ENCODE measurements at places on chromosomes 2 and 18. TPM values are rescaled to one million over a fixed set of nuclear protein-coding genes. Genes with fewer than 3 reads are reported as not detected.

DNA sequence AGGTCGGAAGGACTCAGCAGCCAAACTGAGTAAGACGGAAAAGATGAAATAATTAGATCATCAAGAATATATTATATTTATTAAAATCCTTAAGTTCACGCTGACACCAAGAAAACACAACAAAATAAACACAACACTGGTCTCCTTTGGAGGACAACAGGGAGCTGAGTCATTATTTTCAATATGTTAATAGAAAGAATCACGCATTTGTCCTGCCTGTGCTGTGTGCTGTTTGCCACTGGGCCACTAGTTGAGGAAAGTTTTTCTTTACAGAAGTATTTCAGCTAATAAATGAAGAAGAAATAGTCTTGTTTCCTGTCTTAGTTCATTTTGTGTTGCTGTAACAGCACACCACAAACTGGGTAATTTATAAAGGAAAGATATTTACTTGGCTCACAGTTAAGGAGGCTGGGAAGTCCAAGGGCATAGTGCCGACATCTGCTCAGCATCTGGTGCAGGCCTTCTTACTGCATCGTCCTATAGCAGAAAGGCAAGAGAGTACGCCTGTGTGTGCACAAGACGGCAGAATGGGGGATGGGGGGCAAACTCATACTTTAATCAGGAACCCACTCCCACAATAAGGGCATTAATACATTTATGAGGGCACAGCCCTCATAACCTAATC lies 88.0 kb downstream of the TCF7L1 start:
- DNase-seq, result peak; percentile 70

DNA sequence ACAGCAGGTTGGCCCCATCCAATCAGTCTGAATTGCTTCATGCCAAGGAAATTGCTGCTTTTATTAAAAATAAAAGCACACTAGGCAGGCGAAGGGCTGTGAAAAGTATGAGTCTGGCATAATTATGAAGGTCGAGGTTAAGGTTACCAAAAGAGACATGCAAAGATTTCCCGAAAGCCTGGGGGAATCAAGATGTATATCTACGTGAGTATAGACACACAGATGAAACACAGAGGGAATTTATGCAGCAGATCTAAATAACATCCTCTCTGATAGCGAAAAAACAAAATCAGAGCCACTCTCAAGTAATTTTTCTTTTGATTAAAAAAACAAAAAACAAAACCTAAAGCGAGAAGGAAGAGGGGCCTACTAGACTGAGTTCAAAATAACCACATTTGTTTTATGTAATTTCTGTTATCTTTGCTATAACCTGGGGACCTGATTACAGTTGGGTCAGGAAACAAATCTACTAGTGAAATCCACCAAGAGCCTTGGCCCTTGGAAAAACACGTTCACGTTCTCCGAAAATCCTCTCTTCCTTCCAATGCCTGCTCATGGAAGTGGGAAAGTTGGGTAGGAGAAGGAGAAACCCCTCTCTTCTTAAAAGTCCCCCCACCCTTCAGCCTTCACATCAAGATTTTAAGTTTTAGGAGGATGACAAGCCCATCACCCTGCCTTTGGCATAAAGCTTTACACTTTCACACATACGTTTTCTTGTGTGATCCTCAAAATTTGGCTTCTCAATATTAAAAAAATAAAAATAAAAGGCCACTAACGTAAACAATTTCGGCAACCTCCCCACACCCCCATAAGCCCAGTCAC lies 1.4 kb downstream of the AAK1 start:
- no peak for DNase-seq

GRCh38 chr2:11393711-11394236 lies 49.3 kb upstream of the ROCK2 start:
- no peak for DNase-seq

DNA sequence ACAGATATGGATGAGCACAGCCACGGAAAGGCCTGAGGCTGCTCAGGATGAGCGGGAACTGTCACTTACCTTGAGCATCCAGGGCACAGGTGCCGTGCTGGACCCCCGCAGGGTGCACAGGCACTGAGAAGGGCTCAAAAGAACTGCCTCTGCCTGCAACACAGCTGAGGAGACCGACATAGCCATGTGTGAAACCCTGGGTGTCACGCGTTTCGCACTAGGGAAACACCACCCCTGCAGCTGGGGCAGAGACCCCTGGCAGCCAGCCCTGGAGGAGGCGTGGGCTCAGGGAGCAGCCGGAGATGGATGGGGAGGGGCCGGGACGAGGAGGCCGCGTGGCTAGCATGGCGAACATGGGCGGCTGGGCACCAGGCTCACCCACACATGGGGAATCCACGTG lies 228.9 kb downstream of the EIPR1 start:
- no peak for DNase-seq

DNA sequence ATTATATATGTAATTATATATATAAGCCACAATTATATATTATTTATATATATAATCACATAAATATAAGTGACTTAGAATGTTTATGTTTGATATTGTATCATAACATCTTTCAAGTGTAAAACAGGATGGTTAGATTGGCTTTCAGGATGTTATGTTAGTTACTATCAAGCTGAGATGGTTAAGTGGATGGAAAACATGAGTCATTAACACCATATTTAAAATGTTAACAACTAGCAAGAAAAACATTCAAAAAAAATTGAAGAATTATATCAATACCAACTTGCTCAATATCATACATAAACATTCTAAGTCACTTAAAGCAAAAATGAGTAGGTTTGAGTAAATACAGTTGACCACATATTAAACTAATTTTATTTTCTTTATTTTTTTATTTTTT lies 21.8 kb upstream of the RAB27B start:
- no peak for DNase-seq

Gene LCT
- not detected for total RNA-seq

Gene POMC
- total RNA-seq, result 9.2 TPM

- no peak for DNase-seq
Observed at GRCh38 chr18:23837591-23837990, 148.3 kb downstream of the LAMA3 start.

DNA sequence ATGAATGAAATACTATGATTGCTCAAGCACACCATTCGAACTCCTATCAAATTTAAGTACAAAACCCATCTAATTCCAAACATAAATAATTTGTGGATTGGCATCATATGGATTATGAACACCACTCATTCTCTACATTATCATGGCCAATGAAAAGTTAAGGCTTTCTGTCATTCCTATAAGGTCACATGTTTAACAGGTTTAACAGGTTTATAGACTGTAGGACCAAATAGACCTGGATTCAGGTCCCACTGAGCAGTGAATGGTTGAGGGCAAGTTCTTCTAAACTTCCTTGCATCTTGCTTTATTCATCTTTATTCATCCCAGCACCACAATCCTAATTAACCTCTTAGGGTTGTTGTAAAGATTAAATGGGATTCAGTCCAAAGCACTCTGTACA lies 33.4 kb downstream of the FBXO36 start:
- DNase-seq, result no peak

DNA sequence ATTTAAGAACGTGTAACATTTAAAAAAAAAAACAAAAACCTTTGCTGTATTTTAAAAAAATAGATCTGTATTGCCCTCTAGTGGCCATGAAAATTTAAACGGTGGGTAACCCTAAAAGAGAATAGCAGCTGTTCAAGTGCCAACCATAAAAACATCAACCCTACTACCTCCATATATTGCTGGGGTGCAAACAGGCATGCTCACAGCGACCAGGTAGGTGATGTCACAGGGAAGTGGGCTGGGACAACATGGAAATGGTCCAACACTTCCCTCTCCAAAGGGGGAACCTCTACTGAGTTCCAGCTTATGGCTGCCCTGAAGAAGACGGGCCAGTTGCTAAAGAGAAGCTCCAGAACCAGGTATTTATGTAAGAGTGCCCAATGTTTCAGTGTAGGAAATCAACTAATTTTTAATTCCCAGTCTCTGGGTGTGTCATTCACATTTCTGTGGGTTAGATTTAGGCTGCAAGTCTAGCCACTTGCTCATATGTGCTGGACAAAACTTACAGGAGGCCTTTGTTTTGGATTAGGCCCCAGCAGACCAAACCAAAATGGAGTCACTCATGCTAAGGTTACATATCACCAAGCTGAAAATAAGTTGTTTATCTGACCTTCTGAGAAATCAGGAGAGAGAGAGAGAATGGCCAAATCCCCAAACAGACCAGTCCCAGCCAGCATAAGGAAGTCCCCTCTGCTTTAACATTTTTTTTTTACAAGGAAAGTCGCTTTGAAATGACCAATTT lies 54.5 kb downstream of the SKA1 start:
- no peak for DNase-seq

DNA sequence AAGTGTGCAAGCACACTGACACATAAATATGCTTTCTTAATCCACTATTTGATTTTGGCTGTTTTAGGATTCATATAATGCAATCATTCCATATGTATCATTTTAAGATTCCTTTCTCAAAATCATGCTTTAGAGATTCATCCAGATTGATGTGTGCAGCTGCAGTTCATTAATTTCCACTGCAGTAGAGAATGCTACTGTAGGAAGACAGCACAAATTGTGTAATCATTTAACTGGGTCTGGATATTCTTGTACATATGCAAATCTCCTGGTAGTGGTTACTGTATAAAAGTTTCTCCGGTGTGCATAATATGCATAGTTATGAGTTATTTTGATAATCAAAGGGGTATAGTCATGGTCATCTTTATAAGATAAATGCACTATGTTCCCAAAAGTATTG lies 502.5 kb upstream of the ACVR2A start:
- DNase-seq, result no peak

Gene EPB41L3
- 6.8 TPM for total RNA-seq

DNA sequence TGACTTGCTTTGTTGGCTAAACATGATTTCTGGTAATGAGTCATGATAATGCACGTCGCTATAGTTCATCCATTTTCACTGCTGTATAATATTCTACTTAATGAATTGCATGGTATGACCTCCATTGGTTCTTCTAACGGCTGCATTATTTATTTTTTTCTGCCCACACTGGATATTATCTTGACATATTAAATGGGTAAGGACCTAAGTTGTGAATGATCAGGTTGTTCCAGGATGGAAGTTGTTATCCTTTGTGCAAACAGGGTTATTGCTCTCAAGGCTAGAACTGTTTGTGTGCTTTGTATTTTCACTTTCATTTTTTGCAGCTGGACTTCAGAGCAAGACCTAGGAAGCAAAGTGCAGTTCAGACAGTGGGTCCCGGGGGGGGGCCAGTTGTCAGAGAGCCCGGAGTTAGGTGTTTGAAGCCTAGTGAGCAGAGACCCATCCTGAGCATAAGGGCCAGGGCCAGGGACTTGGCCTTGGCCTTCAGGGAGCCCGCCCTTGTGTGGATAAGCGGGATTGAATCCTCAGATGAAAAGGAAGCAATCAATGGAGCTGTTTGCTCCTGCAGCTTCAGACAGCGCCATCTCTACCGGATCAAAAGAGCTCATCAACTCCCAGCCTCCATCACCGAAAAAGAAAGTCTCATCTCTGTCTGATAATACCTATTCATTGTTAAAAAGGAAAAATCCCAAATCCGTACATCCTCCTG lies 48.2 kb downstream of the AGAP1 start:
- DNase-seq, result no peak

Gene CAPN14
- 0.32 TPM for total RNA-seq

Gene NR4A2
- total RNA-seq, result 1.5 TPM

DNA sequence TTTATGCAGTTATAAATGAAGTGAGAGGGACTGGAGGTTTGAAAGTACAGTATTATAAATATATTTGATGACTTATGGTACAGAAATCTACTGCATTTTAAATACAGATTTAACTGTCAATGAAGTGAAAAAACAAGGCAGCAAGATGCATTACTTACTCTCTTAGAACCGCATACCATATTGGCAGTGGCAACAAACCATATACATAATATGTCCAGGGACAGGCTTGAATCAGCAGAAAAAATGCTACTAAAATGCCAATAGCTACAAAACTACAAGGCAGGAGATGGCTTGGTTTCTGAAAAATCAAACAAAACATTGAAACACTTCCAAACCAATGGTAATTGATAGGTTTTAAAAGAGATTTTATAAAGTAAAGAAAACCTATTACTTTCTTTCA lies 77.2 kb downstream of the PIGN start:
- no peak for DNase-seq

- no peak for DNase-seq
Observed at GRCh38 chr2:63792530-63792929, 49.2 kb upstream of the UGP2 start.

Data from Right ventricle myocardium superior (tissue), 1 donor.